Left ventricle myocardium inferior (tissue), 1 donor: ENCODE measurements at places on chromosomes 13 and 19. TPM values are rescaled to one million over a fixed set of nuclear protein-coding genes. Genes with fewer than 3 reads are reported as not detected.

DNA sequence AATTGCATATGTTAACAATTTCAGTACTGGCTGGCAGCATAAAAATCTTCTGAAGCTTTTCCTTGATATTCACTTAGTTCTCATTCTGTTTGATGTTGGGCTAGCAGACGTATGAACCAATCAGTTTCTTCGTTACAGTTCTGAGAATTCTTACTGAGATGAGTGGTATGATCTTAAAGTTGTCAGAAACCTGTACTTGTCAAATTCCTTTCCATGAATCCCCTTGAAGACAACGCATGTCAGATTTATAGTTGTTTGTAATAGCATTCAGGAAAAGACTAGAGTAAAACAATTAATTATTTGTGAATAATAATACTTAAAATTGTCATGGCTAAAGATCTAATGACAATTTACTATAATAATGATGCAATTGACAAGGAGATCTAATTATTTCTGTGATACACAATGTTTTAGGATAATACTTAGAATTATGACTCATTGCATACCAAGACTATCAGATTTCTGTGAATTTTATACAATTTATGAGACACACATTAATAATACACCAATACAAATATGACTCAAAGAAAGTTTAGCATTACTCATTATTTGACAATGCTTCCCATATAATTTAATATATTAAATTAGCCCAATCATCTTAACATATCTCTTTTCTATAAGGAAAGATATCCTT lies 447.2 kb downstream of the RFC3 start:
- DNase-seq: no peak

DNA sequence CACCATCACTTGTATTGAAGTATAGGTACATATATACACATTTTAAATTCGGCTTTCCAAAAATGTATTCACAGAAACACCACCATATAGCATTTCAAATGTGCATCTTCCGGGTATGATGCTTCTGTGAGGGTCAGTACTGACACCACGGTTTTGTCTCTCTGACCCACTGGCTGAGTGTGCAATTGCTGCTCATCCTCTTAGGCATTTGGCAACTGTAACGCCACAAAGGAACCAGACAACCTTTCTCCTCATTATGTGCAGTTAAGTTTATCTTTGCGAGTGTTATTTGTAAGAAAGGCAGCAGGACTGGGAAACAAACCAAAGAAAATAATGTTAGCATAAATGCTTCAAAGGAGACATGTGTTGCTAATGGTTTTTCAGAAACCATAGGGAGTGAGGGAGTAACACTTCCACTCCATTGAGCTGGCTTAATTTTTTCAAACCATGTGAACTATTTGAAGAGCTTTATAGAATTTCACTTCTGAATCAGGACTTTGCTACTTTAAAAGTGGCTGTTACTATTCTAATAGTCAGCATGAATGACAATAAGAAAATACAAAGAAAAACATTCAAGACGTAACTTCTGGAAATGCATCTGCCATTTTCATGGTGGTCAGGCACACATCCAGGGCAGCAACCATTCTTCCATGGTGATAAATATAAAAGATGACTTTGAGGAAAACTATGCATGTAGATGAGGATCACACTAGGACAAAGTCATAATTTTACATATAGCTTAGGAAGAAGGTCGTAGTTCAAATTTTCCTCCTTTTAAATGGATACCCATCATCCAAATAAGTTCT lies 423.3 kb downstream of the MZT1 start:
- no peak for DNase-seq

GRCh38 chr13:28037399-28037798 lies 48.9 kb upstream of the URAD start:
- DNase-seq: no peak

GRCh38 chr13:98239162-98240076 lies 62.4 kb upstream of the RNF113B start:
- DNase-seq: no peak

Gene C19orf85
- total RNA-seq: not detected

Gene ZNF568
- total RNA-seq: 7.1 TPM

Gene TTC9B
- total RNA-seq: not detected

- no peak for DNase-seq
These were observed 15.2 kb upstream of the N4BP2L1 start for GRCh38 chr13:32443111-32443510.

GRCh38 chr19:49869009-49869483 lies 1.7 kb upstream of the PNKP start:
- no peak for DNase-seq

Gene GTPBP3
- 10.8 TPM for total RNA-seq

GRCh38 chr19:51119101-51119500 lies 5.6 kb upstream of the SIGLEC9 start:
- no peak for DNase-seq

DNA sequence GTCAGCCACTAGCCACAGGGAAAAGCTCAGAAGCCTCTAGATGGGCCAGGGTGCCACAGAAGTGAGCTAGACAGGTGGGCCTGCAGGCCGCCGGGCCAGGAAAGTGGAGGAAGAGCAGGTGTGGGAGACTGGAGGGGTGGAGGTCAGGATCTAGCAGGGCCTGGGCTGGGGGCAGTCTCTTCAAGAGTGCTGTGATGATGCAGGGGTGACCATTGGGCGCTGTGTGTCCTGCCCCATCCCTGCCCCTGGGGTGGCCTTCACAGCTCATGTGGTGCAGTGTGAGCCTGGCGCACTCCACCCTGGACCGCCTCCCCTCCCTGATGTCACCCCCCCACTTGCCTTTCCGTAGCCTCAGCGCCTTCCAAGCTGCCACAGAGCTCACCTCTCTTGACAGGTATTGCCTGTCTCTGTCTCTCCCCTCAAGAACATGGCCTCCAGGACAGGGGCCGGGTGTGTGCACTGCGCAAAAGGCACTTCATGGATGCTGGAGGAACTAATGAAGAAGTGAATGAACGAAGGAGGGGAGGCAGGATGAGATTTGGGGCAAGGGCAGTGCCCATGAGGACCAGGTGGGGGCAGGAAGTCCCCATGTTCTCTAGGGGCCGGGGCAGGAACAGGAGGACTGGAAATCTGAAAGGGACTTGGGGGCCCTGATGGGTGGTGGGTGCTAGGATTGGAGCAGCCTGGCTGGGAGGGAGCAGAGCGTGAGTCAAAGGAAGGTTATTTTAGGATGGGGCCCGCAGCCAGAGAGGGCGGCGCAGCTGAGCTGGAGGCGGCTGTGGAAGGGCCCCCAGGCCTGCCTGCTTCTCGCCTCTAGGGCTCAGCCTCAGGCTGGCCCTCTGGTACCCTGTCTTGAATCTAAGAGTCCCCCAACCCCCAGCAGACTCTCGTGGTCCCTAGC lies 6.6 kb downstream of the SSBP4 start:
- DNase-seq: peak; percentile 78

Gene KLK14
- total RNA-seq: 1.6 TPM

- DNase-seq: no peak
These were observed 138.9 kb downstream of the OLFM4 start for GRCh38 chr13:53167561-53167960.

DNA sequence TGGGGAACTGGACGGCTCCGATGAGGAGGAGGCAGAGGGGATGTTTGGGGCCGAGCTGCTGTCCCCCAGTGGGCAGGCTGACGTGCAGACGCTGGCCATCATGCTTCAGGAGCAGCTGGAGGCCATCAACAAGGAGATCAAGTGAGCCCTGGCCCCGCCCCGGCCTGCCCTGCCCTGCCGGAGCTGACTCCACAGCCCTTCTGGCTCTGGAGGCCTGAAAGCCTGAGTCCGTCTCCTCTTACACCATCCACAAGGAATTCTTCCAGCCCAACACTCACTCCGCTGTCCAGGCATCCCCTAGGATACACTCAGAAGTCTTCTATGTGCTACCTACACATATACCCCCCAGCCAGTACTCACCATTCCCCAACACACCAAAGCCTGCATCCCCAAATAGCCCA lies 17.4 kb downstream of the PPFIA3 start:
- DNase-seq: peak; percentile 85

- DNase-seq: peak; percentile 53
These were observed 72.6 kb upstream of the SERP2 start for GRCh38 chr13:44300895-44301638.

DNA sequence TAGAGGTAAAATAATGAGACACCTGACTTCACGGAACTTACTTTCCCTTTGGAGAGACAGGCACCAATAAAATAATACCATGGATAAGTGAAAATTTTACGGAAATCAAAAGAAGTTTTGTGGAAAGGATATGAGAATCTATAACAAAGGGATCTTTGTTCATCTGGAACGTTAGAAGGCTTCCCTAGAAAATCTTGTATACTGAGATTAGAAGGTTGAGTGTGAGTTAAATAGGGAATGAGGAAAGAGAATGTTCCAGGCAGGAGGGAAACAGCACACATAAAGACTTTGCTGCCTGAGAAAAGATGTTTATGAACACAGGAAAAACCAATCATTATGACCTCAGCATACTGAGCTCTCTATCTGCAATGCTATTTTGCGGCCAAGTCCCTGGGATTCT lies 19.6 kb upstream of the RAP2A start:
- DNase-seq: no peak

Gene FLT1
- total RNA-seq: 40.7 TPM

- no peak for DNase-seq
These were observed 8.1 kb downstream of the FAM187B start for GRCh38 chr19:35220315-35220921.

Gene PLVAP
- 36.9 TPM for total RNA-seq

DNA sequence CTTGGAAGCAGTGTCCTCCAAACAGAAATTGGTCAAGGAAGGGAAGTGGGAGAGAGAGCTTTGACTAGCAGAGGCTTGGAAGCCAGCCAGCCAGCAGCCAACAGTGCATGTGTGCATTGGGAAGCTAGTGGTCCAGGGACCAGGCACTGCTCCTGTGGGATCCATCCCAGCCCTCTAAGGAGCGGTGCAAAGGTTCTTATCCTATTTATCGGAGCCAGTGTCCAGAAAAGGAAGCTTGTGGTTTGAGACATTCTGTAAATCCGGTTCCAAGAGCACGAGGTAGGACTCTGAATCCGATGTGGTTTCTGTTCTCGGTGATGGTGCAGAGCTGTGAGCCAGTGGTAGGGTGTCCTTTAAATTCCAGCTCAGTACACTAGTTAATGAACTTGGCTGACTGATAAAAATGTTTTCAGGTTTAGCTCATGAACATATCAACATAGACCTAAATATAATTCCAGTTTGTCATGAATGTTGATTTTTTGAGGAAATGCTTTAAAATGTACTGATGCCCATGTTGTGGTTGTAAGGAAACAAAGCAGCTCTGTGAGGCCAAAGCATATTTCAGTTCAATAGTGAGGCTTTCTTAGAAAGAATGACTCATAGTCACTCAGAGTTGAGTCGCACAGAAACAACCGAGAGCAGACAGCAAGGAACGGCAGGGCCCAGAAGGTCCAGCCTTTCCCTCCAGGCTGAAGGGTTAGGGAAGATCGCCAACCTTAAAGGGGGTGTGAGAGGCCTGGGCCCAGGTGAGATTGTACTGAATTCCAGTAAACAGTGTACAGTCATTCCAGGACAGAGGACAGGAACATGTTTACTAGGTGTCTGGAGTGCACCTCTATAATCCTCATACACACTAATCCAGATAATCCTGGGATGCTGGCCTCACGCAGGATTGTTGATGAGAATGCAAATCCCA lies 21.5 kb upstream of the GARRE1 start:
- DNase-seq: peak; percentile 53

DNA sequence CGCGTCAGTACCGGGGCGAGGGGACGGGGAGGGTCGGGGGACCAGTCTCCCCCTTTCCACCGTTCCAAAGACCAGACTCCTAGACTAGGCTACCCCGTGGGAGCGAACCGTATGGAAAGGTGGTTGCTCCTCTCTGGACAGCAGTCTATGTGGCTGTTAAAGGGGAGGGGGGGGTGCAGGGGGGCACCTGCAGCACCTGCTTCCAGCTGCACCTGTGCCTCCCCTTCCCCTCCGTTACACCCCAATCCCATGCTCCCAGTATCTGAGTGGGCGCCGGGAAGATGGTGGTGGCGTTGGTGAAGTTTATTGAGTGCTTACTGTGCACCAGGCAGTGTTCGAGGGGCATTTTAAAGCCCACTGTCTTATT lies 557 bp downstream of the ZNF524 start:
- no peak for DNase-seq

DNA sequence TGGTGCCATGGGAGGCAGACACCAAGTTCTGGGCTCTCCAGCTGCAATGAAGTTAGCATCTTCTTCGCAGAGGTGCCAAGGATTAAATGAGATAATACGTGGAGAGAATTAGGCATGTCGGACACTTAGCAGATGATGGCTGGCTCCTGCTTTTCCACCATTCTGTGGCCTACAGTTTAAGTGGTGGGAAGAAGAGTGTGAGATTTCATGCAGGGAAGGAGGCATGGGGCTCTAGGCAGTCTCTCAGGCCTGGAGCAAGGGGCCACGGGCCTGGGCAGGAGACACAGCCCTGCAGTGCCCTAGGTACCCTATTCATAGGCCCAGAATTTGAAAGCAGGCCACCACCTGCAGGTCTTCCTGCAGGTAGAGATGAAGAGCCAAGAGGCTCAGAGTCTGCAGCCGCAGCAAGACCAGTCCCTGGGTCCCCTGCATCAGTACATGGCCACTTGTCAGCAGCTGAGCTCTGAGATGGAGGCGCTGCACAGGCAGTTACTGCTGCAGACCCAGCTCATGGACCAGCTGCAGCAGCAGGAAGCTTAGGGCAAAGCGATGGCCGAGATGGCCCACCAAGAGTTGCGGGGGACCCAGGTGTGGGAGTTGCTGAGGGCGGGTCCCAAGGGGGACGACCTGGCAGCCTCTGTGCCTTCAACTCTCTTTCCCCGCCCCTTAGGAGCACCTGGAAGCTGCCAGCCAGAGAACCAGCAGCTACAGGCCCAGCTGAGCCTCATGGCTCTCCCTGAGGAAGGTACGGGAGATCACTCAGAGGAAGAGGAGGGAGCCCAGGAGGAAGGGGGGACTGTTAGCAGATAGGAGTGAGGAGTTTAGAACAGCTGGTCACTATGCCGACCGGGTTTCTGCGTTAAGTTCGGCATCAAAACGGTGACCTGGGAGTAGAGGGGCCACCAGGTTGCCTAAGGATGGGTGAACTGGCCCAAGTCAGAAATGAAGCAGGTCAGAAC lies 33.2 kb upstream of the ZNF492 start:
- no peak for DNase-seq

- no peak for DNase-seq
These were observed 870.8 kb downstream of the SLITRK5 start for GRCh38 chr13:88541994-88542393.

DNA sequence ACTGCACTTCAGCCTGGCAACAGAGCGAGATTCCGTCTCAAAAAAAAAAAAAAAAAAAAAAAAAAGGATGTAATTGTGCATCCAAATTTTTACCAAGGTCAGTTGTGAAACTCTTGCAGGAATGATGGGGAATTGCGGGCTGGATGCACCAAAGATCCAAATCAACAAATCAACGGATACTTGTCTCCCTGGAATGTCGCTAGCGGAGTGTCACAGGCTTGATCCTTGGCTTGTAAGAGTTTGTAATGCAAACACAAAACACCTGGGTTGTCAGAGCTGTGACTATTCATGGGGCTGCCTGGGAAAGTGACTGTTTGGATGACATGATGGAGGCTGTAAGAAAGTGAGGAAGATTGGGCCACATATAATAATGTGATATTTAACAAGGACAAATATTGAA lies 4.2 kb downstream of the KANK3 start:
- no peak for DNase-seq

- no peak for DNase-seq
These were observed 32.8 kb downstream of the KLF12 start for GRCh38 chr13:74101436-74101835.

Gene SUGP1
- 44.7 TPM for total RNA-seq

GRCh38 chr13:97028441-97029299 lies 34.4 kb upstream of the OXGR1 start:
- DNase-seq: peak; percentile 33

Gene CCNA1
- total RNA-seq: not detected

Gene ADAMTSL5
- 36.8 TPM for total RNA-seq
